H4 (cell line): ENCODE measurements at places on chromosomes 4 and X.
A peak's percentile ranks its signal among the peaks of the same experiment; 100 is the strongest.

GRCh38 chr4:182189103-182189878 lies 53.9 kb upstream of the TENM3 start:
- peak; percentile 94 for DNase-seq

GRCh38 chrX:132876523-132877338 lies 81.7 kb downstream of the HS6ST2 start:
- DNase-seq: peak; percentile 58

- DNase-seq: no peak
These were observed 24.0 kb downstream of the AFM start for GRCh38 chr4:73505567-73505966.

DNA sequence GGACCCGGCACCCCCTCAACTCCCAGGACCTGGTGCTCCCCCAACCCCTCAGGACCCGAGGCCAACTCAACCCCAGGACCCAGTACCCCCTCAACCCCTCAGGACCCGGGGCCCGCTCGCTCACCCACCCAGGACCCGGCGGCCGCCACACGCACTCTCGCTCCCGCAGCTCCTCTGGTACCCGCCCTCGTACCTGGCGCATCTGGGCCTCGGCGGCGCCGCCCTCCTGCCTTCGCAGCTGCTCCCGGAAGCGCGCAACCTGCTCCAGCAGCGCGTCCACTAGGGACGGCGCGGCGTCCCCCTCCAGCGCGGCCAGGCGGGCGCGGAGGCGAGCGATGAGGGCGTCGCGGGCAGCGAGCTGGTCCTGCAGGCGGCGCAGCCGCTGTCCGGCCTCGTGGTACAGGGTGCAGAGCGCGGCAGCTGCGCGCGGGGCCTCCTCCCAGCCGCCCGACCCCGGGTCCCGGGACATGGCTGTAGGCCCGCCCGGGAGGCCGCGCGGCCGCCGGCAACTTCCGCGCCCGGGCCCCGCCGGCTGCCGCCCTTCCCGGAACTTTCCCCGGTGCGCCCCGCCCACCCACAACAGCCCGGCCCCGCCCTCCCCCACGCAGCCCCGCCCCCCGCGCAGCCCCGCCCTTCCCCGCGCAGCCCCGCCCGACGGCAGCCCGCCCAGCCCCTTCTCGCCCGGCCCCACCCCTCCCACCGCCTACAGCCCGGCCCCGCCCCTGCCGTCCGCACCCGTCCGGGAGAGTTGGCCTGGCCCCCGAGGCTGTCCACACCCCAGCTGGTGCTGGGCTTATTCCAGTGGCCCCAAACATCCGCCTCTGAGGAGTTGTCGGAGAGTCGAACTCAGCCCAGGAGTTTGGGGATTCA lies at the start of gene TNIP2:
TSS of gene TNIP2 (minus strand) at position 516 of the 870 bp plus-strand sequence. CDS start at position 469, 47 bp downstream.
- DNase-seq: peak; percentile 70

DNA sequence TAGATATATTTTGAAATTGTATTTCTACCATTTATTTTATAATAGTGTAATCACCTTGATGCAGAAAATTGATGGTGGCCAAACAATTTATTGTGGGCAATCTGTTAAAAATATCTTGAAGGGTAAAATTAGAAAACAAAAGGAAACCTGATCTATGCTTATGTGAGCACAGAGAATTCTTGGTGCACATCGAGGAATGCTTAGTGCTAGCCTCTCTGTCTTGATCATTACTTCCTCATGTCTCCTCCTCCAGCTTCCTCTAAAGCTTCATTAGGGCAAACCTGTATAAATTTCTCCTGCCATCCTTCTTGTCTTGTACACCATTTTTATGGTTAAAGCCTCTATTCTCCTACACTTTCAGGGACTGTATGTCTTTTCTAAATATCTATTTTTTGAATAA lies 725.8 kb downstream of the RAPGEF2 start:
- DNase-seq: no peak

DNA sequence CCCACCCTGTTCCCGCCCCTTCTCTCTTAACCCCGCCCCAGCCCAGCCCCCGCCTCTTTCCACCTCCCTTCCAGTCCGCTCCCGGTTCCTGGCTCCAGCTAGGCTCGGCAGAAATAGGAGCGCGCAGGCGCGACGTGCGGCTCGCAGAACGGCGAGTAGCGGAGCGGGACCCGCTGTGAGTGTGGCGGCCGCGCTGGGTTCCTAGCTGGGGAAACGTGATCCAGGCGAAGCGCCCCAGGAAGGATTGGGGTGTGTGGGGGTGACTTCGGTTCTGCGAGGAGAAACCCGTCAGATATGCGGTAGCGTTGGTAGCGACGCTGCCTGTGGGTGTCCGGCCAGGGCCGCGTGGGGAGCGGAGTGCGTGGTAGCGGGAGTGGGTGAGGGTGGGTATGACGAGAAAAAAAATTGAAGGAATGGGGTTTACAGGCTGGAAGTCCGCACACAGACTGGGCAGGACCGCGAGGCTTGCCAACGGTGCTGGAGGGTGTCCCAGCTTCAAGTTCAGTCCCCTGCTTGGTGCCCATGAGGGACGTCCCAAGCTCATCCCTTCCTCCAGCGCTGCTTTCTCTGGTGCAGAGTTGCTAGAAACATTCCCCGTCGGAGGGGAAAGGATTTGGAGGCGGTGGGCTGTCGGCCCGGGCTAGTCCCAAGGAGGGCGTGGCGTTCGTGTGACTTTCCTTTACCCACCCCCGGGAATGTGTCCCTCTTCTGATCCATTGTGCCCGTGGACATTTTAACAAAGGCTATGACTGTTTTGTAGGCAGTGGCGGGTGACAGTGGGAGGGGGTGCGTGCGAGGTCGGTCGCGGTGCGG lies at the start of gene PRRG1:
TSS of gene PRRG1 (plus strand) at position 144 of the 813 bp plus-strand sequence. CDS start 56,886 bp downstream, outside the sequence.
- peak; percentile 74 for DNase-seq

GRCh38 chr4:95516528-95517017 lies 32.2 kb downstream of the UNC5C start:
- no peak for DNase-seq

DNA sequence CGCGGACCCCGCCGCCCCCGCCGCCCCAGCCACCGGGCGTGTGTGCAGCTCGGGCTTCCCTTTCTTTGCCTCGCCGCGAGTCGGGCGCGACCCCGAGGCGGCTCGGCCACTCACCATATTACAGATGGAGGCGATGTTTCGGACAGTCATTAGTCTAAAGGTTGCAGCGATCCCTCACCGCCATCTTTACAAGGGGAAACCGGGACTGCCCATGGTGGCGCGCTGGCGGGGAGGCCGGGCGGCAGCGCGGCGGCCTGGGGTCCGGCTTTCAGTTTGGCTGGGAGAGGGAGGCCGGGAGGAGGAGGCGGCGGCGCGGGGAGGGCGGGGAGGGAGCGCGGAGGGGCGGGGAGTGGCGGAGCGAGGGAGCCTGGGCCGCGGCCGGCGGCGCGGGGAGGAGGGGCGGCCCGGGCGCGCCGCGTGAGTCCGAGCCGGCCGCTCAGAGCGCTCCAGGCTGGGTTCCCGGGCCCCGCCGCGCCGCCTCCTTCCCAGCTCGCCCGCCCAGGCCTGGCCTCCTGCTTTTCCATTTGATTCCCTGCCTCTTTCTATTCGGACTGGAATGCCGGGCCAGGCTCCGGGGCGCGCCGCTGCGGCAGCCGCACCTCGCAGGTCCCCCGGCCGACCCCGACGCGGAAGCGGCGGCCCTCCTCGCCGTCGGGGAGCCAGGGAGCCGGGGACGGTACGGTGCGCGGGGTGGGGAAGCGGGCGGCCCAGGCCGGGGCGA lies at the start of gene USP46:
TSS of gene USP46 (minus strand) at position 301 of the 721 bp plus-strand sequence. CDS start at position 150, 151 bp downstream.
- peak; percentile 29 for DNase-seq

- DNase-seq: no peak
These were observed 30.6 kb downstream of the ARX start for GRCh38 chrX:24985120-24985519.

DNA sequence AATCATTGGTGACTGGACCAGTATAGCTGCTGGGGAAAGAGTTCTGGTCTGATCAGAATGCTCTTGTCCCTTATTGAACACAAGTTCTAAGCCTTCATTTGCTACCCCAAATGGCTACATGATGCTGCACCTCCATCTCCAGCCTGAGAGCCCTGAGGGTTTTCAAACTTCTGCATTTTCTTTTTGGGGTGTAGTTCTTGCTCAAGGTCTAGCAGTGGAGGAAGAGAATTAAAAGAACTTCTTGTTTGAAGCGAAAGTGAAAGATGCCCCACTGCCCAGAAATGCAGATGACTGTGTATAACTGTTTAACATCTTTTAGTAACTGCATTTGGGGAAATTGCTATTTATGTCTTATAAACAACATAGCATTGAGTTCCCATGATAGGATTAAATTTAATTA lies 38.5 kb downstream of the LAMTOR3 start:
- DNase-seq: no peak

- no peak for DNase-seq
These were observed 17.3 kb downstream of the FNIP2 start for GRCh38 chr4:158786121-158786601.

- DNase-seq: no peak
These were observed 39.1 kb upstream of the BMP2K start for GRCh38 chr4:78737035-78737434.

GRCh38 chr4:4658052-4658451 lies 116.2 kb upstream of the STX18 start:
- DNase-seq: no peak

DNA sequence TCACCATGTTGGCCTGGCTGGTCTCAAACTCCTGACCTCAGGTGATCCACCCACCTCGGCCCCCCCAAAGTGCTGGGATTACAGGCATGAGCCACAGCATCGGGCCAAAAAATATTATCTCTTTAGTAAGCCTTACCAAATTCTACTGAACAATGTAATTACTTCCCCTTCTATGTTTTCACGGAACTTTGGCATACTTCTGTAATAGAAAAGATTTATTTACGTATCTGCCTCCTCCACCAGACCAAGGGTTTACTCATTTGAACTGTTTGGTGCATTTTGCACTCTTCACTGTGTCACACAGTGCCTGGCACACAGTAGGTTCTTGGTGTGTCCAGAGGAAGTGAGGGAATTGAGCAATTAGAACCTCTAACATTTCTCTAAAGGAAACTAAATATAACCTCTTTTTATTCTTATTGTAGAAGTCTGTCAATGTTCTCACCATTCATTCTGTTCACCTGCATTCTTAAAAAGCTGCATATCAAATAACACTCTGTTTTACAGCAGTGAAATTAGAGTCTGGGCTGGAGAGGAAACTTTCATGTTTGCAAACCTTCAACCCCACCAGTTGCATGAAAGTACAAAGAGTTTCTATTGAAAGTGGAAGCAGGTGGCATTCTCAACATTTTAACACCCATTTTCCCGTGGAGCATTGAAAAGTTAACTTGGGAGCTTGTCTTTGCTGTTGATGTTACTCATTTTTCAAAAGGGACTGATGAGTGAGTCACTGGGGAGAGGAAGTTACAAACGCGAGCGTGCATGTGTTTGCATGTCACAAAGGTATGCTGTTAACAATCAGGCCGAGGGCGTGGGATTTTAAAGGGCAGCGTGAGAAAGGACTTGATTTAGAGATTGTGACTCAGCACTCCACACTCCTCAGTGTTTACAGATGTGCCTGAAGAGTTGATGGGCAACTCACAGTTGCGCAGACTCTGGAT lies 314.1 kb downstream of the STK32B start:
- DNase-seq: peak; percentile 94

DNA sequence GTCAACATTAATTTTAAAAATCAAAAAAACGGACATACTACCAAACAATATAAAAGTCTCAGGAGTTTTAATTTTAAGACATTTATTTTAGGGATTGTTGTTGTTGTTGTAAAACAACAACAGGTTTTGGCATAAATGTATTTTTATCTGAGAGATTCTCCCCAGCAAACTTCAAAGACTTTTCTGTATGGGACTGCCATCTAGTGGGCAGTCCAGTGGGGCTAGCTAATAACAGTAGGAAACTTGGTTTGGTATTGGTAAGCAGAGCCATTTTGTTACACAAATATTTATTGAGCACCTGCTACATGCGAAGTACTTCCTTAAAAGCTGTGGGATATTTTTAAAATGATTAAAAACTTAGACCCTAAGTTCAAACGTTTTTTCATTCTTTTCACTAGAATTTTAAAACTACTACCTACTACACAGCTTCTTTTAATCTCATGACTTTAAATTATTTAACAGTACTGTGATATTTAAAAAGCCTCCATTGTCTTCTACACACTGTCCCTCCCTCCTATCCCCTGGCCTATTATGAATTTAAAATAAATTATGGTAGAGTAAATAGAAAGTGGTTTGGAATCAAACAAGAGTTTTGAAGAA lies 1028.4 kb upstream of the INTU start:
- peak; percentile 38 for DNase-seq

DNA sequence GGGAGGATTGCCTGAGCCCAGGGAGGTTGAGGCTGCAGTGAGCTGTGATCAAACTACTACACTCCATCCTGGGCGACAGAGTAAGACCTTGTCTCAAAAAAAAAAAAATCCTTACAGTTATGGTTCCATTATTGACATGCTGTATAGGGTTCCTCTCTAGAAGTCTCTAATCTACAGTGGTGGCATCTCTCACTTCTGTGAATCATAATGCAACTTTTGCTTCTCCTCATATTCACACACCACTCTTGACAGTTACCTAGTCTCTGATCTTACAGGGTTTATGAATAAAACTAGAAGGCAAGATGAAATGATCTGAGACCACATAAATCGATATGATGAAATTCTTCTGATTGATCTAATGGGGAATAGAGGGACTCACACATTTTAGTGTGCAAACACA lies 40.6 kb downstream of the DOCK11 start:
- DNase-seq: no peak

DNA sequence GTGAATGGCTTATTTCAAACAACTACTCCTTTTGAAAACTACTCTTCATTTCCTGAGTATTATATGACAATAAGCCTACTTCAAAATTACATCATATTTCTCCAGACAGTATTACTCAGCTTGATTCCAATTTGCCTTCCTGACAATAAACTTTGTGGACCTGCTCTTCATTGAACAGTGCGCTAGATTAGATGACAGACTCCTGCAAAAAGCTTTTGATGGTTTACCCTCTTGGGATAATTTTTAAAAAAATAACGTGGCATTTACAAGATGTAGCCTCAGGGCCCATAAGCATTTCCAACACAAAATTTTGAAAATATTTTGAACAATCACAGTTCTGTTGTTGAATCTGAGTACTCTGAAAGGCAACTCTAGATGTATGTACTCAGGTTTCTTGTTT lies 25.9 kb downstream of the MGAT4D start:
- DNase-seq: no peak

- DNase-seq: peak; percentile 42
These were observed 80.3 kb upstream of the LSM6 start for GRCh38 chr4:146095091-146095690.
